ENCODE measurements at places on chromosomes 4 and X. TPM values are rescaled to one million over a fixed set of nuclear protein-coding genes. Genes with fewer than 3 reads are reported as not detected.

TREX2 gene
- total RNA-seq: 1.9 TPM

ACE2 gene
- 7.2 TPM for total RNA-seq

ATP1B4 gene
- total RNA-seq: not detected

FATE1 gene
- total RNA-seq: not detected

USP17L28 gene
- not detected for total RNA-seq

EXOC1L gene
- not detected for total RNA-seq

FREM3 gene
- total RNA-seq: not detected

DUSP21 gene
- total RNA-seq: not detected

TKTL2 gene
- 0.32 TPM for total RNA-seq

DUX4 gene
- not detected for total RNA-seq

NUP62CL gene
- 8.5 TPM for total RNA-seq

PAGE1 gene
- not detected for total RNA-seq

JAKMIP1 gene
- 0.80 TPM for total RNA-seq

ARX gene
- total RNA-seq: not detected

ARHGAP6 gene
- total RNA-seq: 14.7 TPM

CT55 gene
- total RNA-seq: not detected

GAGE12F gene
- not detected for total RNA-seq

UGT2B11 gene
- 18.4 TPM for total RNA-seq

HTR2C gene
- not detected for total RNA-seq

ZNF711 gene
- 1.1 TPM for total RNA-seq

CCNB3 gene
- total RNA-seq: 0.59 TPM

TCP11X2 gene
- total RNA-seq: not detected

KIF4A gene
- total RNA-seq: 0.80 TPM

SAGE1 gene
- not detected for total RNA-seq

DNA sequence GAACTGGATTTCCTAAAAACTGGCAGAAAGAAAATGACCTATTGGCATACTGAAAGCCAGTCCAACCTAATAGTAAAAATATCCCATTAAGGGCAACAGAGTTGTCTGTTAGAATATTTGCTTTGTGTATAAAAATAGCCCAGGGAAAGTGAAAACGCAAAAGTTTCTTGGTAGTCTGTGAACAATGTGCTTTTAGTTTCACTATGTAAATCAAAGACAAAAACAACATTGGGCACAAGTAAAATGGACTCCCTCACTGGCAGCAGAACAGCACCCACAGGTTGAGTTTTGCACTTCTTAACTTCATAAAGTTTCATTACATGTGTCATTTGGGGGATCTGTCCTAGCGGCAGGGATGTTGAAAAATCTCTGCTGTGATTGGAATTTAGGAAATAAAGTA, 4.3 kb upstream of the FGG start:
- no peaks in the 10 kb centered on the region for H3K36me3 ChIP-seq
- no peaks in the 10 kb centered on the region for H3K4me1 ChIP-seq
- no peak overlapping the region for H3K27ac ChIP-seq
- H3K27me3 ChIP-seq: no peaks in the 10 kb centered on the region
- no peak for DNase-seq
- no peak overlapping the region for H3K4me3 ChIP-seq

- no peak for DNase-seq
- H3K36me3 ChIP-seq: no peaks in the 10 kb centered on the region
- H3K27ac ChIP-seq: peak overlapping the region; percentile 80
- H3K4me1 ChIP-seq: peaks cover 5% of the 10 kb centered on the region
- H3K27me3 ChIP-seq: no peaks in the 10 kb centered on the region
Measured at GRCh38 chr4:159071969-159072765, 30.7 kb upstream of the RAPGEF2 start.

GRCh38 chrX:119655125-119655524, 37.8 kb downstream of the SEPTIN6 start:
- no peak overlapping the region for H3K4me3 ChIP-seq
- H3K27ac ChIP-seq: no peak overlapping the region
- DNase-seq: no peak
- H3K4me1 ChIP-seq: no peaks in the 10 kb centered on the region
- no peaks in the 10 kb centered on the region for H3K36me3 ChIP-seq

GRCh38 chr4:108636246-108636645, 14.2 kb upstream of the OSTC start:
- DNase-seq: no peak
- H3K4me1 ChIP-seq: no peaks in the 10 kb centered on the region
- H3K36me3 ChIP-seq: no peaks in the 10 kb centered on the region
- H3K4me3 ChIP-seq: no peak overlapping the region
- no peaks in the 10 kb centered on the region for H3K27me3 ChIP-seq
- no peak overlapping the region for H3K27ac ChIP-seq

GRCh38 chrX:40474205-40474626, 106.6 kb upstream of the ATP6AP2 start:
- no peak overlapping the region for H3K4me3 ChIP-seq
- peaks cover 2% of the 10 kb centered on the region for H3K27me3 ChIP-seq
- peak; percentile 57 for DNase-seq
- no peak overlapping the region for H3K27ac ChIP-seq
- H3K4me1 ChIP-seq: no peaks in the 10 kb centered on the region
- H3K36me3 ChIP-seq: no peaks in the 10 kb centered on the region

DNA sequence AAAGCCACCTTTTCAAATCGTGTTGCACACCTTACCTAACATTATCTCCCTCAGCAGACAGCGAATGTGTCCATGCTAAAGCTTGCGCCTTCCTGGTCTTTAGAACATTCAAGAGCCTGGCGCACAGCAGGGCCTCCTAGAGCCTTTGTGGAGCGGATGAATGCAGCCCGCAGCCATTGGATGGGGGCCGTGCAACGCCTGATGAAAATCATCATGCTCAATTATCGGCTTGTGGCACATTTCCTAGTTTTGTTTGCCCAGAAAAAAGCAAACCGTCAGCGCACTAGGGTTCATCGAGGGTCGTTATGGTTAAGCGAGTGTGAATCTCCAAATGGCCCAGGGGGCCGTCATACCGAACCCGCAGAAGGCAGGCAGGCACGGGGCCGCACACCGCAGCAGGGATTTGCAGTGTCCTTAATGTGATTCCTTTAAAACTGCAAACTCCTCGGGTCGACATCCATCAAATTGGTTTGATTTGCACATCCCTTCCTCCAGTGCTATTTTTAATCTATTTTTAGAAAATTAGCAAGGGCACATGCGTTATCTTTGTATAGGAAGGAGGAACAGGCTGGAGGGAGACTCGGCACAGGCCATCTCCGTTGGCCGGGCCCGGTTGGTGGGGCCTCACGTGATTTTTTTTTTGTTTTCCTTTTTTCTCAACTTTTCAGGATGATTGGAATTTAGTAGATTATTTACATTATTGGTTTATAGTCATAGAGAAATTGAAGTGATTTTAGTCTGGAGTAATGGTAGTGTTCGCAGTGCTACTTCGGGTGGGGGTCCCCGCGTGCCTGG, 53.1 kb downstream of the ABLIM2 start:
- H3K36me3 ChIP-seq: no peaks in the 10 kb centered on the region
- H3K27me3 ChIP-seq: no peaks in the 10 kb centered on the region
- H3K4me3 ChIP-seq: no peak overlapping the region
- H3K27ac ChIP-seq: no peak overlapping the region
- H3K4me1 ChIP-seq: no peaks in the 10 kb centered on the region
- no peak for DNase-seq

GRCh38 chr4:47641755-47642154, 156.7 kb downstream of the ATP10D start:
- DNase-seq: no peak
- no peak overlapping the region for H3K4me3 ChIP-seq
- no peaks in the 10 kb centered on the region for H3K4me1 ChIP-seq
- H3K27ac ChIP-seq: no peak overlapping the region
- no peaks in the 10 kb centered on the region for H3K27me3 ChIP-seq
- H3K36me3 ChIP-seq: no peaks in the 10 kb centered on the region

- peak overlapping the region; percentile 64 for H3K27ac ChIP-seq
- DNase-seq: peak; percentile 57
- no peaks in the 10 kb centered on the region for H3K4me1 ChIP-seq
Measured at GRCh38 chr4:25299476-25300203, 12.9 kb upstream of the ZCCHC4 start.

GRCh38 chr4:36872679-36873078, 371.9 kb upstream of the NWD2 start:
- no peaks in the 10 kb centered on the region for H3K4me1 ChIP-seq
- DNase-seq: no peak
- no peaks in the 10 kb centered on the region for H3K27me3 ChIP-seq
- H3K27ac ChIP-seq: no peak overlapping the region
- no peaks in the 10 kb centered on the region for H3K36me3 ChIP-seq

- H3K27ac ChIP-seq: no peak overlapping the region
- H3K4me1 ChIP-seq: no peaks in the 10 kb centered on the region
- peaks cover under 1% of the 10 kb centered on the region for H3K27me3 ChIP-seq
- no peak overlapping the region for H3K4me3 ChIP-seq
Measured at GRCh38 chr4:25011135-25011866, 19.4 kb downstream of the LGI2 start.

DNA sequence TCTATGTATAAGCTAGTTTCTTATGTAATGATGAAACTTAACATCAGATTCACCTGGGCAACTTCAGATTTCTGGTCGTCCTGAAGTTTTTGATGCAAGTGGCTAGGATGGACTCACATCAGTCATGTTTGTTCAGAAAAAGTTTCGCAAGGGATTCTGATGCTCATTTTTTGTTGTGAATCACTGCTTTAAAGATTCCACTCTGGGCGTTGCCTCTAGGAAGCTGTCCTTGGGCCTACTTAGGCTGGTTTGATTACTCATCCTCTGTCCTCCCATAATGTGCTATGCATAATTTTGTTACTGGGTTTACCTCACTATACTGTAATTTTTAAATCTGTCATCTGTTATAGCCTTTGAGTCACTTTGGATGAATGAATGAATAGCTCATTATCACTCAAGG, 30.8 kb downstream of the HERC3 start:
- no peak overlapping the region for H3K4me3 ChIP-seq
- no peaks in the 10 kb centered on the region for H3K27me3 ChIP-seq
- H3K4me1 ChIP-seq: no peaks in the 10 kb centered on the region
- H3K27ac ChIP-seq: no peak overlapping the region
- no peaks in the 10 kb centered on the region for H3K36me3 ChIP-seq

GRCh38 chr4:71222661-71223060, 116.2 kb upstream of the SLC4A4 start:
- no peaks in the 10 kb centered on the region for H3K4me1 ChIP-seq
- no peaks in the 10 kb centered on the region for H3K36me3 ChIP-seq
- no peak overlapping the region for H3K4me3 ChIP-seq
- DNase-seq: no peak
- H3K27me3 ChIP-seq: no peaks in the 10 kb centered on the region
- H3K27ac ChIP-seq: no peak overlapping the region

- H3K36me3 ChIP-seq: no peaks in the 10 kb centered on the region
- H3K4me1 ChIP-seq: no peaks in the 10 kb centered on the region
- H3K4me3 ChIP-seq: no peak overlapping the region
- DNase-seq: no peak
- H3K27ac ChIP-seq: no peak overlapping the region
- H3K27me3 ChIP-seq: no peaks in the 10 kb centered on the region
Measured at GRCh38 chr4:116099596-116099995, 985.8 kb downstream of the TRAM1L1 start.

DNA sequence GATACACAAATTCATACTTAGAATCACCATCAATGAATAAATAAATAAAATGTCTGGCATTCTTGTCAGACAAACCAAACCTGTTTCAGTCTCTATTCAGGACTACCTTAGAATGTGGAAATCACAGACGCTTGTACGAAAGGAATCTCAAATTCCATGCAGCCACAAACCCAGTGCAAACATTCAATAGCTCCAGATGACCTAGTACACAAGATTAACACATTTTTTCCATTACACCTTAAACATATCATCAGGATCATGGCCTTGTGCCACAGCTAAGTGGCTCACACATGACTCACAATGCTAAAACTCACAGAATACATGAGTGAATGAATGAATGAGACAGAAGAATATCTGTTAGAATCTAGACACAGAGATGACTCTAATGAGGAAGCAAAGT, 134.2 kb downstream of the PWWP3B start:
- no peaks in the 10 kb centered on the region for H3K36me3 ChIP-seq
- no peak for DNase-seq
- H3K4me1 ChIP-seq: no peaks in the 10 kb centered on the region
- H3K27ac ChIP-seq: no peak overlapping the region
- H3K4me3 ChIP-seq: no peak overlapping the region

DNA sequence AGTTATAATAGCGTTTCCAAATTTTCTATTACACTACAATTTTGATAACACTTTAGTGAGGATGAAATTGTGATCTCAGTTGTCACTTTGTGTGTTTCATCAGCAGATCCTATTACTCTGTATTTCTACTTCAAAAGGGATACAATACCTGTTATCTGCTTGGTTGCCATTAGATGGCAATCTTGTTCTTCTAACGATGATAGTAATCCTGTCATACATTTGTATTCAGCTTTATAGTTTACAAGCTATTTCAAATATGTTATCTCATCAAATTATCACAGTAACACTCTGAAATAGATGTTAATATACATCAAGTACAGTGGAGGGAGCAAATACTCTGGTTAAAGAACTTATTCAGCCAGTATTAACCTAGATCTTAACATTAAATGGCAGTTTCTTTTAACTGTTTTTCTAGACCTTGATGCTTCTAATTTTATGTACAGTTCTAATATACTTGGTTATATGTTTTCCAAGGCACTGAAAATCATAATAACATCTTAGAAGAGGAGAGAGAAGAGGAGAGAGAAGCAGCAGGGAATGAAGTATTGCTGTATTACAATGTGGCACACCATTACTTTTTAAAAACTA, 292.0 kb downstream of the CCSER1 start:
- H3K36me3 ChIP-seq: no peaks in the 10 kb centered on the region
- no peak for DNase-seq
- H3K27ac ChIP-seq: no peak overlapping the region
- H3K4me3 ChIP-seq: no peak overlapping the region
- no peaks in the 10 kb centered on the region for H3K4me1 ChIP-seq
- no peaks in the 10 kb centered on the region for H3K27me3 ChIP-seq

GRCh38 chr4:147492306-147492705, 11.4 kb downstream of the EDNRA start:
- no peaks in the 10 kb centered on the region for H3K36me3 ChIP-seq
- H3K4me1 ChIP-seq: no peaks in the 10 kb centered on the region
- H3K4me3 ChIP-seq: no peak overlapping the region
- H3K27ac ChIP-seq: no peak overlapping the region
- H3K27me3 ChIP-seq: no peaks in the 10 kb centered on the region
- DNase-seq: no peak

DNA sequence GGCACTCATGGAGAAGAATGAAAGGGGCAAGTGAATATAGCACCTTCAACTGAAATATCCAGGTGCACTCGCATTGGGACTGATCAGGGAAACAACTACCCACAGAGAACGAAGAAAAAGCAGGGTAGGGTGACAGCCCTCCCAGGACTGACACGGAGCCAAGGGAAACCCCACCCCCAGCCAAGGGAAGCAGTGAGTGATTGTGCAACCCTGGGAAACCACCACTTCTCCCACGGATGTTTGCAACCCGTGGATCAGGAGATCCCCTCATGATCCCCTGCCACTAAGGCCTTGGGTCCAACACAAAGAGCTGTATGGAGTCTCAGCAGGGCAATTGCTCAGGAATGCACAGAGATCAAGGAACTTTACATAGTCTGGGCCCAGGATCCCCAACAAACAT, 158.5 kb upstream of the HCCS start:
- DNase-seq: no peak
- no peaks in the 10 kb centered on the region for H3K27me3 ChIP-seq
- no peaks in the 10 kb centered on the region for H3K36me3 ChIP-seq
- no peak overlapping the region for H3K4me3 ChIP-seq
- no peak overlapping the region for H3K27ac ChIP-seq
- no peaks in the 10 kb centered on the region for H3K4me1 ChIP-seq

- H3K4me3 ChIP-seq: no peak overlapping the region
- H3K27ac ChIP-seq: peak overlapping the region; percentile 82
- DNase-seq: no peak
- H3K36me3 ChIP-seq: no peaks in the 10 kb centered on the region
Measured at GRCh38 chr4:152626790-152627189, 53.0 kb downstream of the TMEM154 start.
